ENCODE measurements at places on chromosomes 16 and 17.

DNA sequence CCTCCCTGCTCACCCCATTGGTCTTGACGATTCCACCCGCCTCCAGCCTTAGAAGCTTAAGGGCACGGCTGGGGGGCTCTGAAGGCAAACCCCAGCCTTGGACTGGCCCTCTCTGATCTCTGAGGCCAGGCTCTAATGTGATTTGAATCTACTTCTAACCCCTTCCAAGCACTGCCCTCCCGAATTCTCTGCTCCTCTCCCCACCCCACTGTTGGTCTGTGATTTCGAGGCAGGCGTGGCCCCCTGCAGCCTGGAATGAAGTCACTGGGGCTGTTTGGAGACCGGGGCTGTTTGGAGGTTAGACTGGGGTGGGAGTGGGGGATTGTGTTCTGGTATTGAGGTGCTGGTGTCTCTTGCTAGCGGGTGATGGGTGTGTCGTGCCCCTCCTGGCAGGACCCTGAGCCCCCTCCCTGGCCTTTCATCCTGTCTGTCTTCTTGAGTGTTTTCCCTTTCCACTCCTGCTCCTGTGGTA is 2.2 kb downstream of the GRB7 start:
- no peak for DNase-seq

GRCh38 chr16:10787304-10787703 is 31.3 kb downstream of the TVP23A start:
- no peak for DNase-seq

GRCh38 chr17:66713533-66714042 is 121.3 kb upstream of the CACNG5 start:
- DNase-seq = peak; percentile 46

- DNase-seq = peak; percentile 97
These were observed 5.2 kb downstream of the AXIN2 start for GRCh38 chr17:65556014-65556909.

- DNase-seq = peak; percentile 36
These were observed 431.3 kb downstream of the MAF start for GRCh38 chr16:79169239-79169638.

DNA sequence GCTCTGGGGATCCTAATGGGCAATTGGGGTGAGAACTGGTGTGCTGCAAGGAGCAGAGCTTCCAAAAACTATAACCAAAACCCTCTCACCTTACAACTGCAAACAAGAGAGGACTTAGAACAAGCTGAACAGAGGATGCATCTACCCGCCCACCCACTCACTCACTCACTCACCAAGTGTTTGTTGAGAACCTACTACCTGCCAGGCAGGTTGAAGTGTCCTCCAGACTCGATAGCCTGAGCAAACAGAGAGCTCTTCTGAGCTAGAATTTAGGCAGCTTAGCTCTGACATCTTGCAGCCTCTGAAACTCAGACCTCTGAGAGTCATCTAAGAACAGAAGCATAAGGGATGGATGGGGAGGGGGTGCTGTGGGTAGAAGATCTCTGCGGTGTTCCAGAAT is 41.2 kb downstream of the CACNG3 start:
- DNase-seq = no peak

GRCh38 chr16:4673387-4674046 is 19.8 kb upstream of the NUDT16L1 start:
- no peak for DNase-seq

GRCh38 chr16:78198288-78198687 is 98.8 kb downstream of the WWOX start:
- no peak for DNase-seq

GRCh38 chr17:48625495-48626244 is 488 bp downstream of the HOXB9 start:
- peak; percentile 71 for DNase-seq

GRCh38 chr17:76136276-76137000 is 4.6 kb downstream of the FOXJ1 start:
- no peak for DNase-seq

DNA sequence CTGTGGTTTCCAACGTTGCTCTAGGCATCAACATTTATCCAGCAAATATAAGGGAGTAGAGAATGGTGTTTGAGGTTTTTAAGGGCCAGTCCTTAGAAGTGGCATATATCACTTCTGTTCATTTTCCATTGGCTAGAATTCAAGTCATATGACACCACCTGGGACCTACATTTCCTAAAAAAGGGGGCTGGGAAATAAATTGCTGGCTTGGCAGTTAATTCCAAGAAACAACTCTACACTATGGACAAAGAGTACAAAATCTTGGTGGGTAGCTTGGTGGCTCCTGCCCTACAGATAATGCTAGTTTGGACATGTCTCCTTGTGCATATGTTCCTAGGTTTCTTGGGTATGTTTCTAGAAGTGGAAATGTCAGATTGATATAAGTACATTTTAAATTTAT is 7.6 kb downstream of the PPM1E start:
- no peak for DNase-seq

DNA sequence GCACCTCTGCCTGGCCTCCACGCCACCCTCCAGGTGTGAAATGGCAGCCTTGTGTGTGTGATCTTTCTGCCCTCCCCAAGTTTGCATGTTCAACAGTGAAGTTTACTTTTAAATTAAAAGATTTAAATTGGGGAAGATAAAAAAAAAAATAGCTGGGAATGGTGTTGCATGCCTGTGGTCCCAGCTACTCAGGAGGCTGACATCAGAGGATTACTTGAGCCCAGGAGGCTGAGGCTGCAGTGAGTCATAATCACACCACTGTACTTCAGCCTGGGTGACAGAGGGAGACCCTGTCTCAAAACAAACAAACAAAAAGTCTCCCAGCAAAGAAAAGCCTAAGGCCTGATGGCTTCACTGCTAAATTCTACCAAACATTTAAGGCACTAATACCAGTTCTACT is 35.4 kb upstream of the RNF43 start:
- DNase-seq = no peak

GRCh38 chr16:24988593-24989338 is 26.4 kb downstream of the ARHGAP17 start:
- no peak for DNase-seq

- DNase-seq = no peak
These were observed 103.6 kb downstream of the GSG1L start for GRCh38 chr16:27959914-27960313.

DNA sequence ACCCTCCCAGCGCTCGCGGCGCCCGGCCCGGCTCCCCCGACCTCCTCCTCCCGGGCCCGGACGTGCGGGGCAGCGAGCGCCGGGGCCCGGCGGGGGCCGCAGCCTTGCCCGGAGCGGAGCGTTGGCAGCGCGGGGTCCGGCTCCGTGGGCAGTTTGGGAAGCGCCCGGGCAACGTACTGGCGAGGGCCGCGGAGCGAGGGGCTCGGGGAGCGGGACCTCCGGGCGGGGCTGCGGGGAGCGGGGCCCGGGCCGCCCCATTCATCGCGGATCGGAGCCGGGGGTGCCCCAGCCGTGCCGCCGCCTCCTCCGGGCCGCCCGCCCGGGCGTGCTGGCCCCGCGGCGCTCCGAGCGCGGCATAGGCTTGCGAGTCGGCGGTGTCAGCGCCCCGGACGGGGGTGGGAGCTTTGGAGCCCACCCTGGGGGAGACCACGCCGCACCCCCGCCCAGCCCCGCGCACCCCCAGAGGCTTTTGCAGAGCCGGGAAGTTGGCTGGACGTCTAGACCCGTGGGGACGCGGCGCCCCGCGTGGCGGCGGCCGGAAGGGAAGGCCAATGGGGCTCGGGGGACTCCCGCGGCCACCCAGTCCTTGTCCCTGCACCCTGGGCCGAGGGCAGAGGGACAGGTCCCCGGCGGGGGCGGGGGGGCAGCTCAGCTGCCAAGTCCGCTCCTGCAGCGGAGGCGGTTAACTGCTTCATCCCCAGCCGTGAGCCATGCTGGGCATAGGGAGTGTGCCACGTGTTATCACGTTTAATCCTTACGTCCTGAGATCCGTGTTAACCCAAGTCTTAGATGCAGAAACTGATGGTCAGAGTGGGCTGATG is 852 bp downstream of the ZNF469 start:
- peak; percentile 44 for DNase-seq

DNA sequence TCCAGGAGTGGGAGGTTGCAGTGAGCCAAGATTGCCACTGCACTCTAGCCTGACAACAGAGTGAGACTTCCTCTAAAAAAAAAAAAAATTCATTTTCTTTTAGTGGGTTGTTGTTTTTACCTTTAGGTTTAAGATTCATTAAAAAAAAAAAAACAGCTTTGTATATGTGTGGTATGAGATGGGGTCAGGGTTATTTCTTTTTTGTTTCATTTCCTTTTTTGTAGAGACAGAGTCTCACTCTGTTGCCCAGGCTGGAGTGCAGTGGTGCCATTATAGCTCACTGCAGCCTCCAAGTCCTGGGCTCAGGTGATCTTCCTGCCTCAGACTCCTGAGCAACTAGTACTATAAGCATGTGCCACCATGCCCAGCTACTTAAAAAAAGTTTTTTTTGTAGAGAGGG is 47.0 kb downstream of the BCAS3 start:
- DNase-seq = no peak

GRCh38 chr16:19853742-19854542 is 30.7 kb downstream of the GPRC5B start:
- no peak for DNase-seq

DNA sequence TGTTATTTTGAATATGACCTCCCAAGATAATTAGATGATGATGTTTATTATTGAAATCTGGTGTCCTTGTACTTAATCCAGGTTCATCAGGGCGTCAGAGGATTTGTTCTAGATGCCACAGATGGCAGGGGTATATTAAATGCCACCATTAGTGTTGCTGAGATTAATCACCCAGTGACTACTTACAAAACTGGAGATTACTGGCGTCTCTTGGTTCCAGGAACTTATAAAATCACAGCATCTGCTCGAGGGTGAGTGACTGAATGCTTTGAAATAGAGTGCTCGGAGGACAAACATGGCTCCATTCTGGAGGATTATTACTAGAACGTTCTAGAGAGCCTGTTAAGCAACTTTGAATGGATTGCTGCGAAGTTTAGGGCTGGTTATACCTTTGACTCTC is 33.5 kb upstream of the GOSR1 start:
- DNase-seq = no peak

GRCh38 chr16:27640277-27640600 is 90.3 kb downstream of the KATNIP start:
- no peak for DNase-seq

GRCh38 chr17:60325730-60326524 is 66.0 kb downstream of the USP32 start:
- DNase-seq = no peak

GRCh38 chr17:19247473-19247872 is 10.3 kb downstream of the EPN2 start:
- no peak for DNase-seq

DNA sequence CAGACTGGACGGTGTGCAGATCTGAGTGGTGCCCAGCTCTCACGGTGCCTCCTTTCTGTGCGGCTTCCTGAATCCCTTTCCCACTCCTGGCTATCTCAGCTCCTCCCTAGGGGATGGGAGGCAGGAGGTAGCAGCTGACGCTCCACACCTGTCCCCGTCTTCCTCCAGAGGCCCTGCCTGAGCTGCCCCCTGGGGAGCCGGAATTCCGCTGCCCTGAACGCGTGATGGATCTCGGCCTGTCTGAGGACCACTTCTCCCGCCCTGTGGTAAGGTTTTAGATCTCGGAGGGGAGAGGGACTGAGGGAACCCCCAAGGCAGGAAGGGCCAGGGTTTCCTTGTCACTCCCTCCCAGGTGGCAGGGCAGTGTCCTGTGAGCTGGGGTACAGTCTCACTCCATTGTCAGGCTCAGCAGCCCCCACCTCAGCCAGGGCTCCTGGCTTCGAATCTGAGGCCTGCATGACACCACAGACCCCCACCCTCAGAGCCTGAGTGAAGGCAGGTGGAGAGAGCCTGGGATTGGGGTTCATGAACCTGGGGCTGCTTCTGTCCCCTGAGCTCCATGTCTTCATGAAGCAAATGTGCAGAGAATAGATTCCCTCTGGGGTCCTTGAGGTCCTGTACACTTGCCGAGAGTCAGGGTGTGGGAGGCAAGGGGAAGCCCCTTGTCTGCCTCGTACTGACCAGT is 6.6 kb downstream of the DEF8 start:
- no peak for DNase-seq

GRCh38 chr17:72474243-72474642 is 353.4 kb downstream of the SOX9 start:
- DNase-seq = no peak

GRCh38 chr16:87368029-87368770 is 15.4 kb downstream of the FBXO31 start:
- DNase-seq = no peak

DNA sequence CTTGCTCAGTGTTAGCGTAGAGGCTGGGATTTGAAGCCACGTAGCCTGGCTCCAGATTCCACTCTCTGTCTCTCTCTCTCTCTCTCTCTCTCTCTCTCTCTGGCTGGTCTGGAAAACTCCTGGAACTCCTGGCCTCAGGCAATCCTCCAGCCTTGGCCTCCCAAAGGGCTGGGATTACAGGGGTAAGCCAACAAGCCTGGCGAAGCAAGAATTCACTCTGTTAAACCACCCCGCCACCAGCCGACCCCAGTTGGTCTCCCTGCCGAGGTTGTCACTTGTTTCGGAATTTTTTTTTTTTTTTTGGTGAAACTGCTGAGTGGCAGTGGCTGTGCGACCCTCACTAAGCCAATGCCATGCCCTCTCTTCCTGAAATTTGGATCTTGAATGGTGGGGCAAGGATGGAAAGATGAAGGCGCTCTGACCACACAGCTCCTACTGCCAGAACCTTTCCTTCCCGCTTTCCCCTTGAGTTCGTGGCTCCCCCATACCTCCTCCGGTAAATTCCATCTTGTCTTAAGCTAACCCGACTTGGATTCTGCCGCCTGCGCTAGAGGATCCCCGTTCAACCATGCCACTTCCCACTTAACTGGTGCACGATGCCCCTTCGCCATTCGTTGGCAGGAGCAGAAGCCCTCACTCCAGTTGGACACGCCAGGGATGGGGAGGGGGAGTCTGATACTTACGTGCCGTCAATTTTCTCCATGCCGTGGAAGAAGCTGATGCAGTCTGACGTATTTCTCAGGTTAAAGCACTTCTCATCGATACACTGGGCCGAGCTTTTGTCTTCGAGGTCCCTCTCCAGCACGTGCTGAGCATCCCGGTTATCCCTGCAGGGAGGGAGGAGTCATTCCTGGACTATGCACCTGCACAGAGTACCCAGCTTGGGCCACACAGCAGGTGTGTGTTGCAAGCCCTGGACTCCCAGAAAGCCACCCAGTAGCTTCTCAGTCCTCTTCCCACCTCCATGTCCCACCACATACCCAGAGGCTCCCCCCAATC is 13.1 kb downstream of the TEKT5 start:
- no peak for DNase-seq

- DNase-seq = no peak
These were observed 336.8 kb upstream of the MON1B start for GRCh38 chr16:76854234-76854633.

DNA sequence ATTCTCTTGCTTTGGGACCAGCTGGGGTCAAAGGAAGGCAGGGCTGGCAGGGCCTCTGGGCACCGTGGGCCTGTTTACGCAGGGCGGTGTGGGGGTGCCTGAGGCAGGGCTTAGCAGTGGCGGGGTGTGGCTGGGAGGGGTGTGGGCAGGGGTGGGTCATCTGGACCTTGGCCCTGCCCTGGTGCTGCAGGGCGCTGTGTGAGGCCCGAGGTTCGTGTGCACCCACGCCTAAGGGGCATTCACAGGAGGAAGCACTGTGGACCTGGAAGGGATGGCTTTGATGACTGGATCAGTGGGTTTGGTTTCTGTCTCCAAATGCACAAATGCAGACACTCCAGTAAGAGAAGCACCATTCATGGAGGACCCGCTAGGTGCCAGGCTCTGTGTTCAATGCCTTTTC is 37.3 kb downstream of the BCO1 start:
- DNase-seq = no peak

GRCh38 chr16:62921904-62922303 is 885.7 kb upstream of the CDH8 start:
- DNase-seq = no peak

GRCh38 chr16:68090130-68090529 is 5.0 kb downstream of the NFATC3 start:
- DNase-seq = no peak
